ENCODE measurements at places on chromosomes 6 and 20.

DNA sequence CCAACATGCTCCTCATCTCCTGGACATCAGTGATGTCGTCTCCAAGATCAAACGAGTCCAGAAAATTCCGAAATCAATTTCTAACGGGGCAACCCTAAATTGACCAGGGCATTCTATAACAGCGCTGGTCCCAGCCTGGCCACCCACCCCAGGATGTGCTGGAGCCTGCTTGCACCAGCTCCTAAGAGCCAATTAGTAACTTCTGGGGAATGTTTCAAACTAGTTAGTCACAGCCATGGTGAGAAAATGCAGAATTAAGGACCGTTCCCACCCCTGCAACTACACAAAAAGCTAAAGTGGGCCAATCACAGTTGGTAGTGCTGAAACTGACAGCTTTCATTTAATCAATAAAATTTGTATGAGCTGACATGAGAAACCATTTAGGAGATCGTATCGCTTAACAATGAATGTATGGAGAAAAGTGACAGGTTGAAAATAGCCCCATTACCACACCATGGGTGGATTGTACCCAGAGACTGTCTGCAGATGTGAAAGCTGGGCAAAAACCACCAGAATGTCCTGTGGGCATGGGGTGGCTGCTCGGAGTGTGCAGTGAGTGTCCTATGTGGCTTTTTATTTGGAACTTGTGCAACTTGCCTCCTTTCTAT is 165.7 kb upstream of the AFDN start:
- no peak for DNase-seq

- no peak for DNase-seq
Observed at GRCh38 chr6:34359418-34360158, 32.9 kb downstream of the NUDT3 start.

DNA sequence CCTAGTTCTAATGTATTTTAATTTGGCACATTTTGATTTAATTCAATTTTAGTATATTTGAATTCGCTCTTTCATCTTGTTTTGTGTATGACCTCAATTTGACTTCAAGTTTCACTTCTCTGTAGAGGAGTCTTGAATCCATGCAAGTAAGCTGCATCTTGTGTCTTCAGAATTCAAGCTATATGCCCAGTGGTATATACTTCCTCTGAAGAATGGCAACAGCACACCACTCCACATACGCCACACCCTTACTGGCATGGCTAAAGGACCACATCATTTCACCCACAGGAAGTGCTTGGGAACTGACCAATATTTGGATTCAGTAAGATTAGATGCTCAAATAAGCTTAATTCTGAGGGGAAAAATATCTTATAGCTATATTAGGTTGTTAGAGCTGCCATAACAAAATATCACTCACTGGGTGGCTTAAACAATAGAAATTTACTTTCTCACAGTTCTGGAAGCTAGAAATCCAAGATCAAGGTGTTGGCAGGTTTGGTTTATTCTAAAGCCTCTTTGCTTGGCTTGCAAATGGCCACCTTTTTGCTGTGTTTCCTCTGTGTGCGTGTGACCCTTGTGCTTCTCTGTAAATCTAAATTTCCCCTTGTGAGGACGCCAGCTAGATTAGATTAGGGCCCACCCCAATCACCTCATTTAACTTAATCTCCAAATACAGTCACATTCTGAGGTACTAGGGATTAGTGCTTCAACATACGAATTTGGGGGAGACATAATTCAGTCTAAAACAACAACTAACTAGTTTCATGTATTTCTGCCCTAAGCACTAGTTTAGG is 2.8 kb upstream of the ASF1A start:
- DNase-seq = no peak

- no peak for DNase-seq
Observed at GRCh38 chr20:59955131-59955796, 3.0 kb upstream of the CDH26 start.

DNA sequence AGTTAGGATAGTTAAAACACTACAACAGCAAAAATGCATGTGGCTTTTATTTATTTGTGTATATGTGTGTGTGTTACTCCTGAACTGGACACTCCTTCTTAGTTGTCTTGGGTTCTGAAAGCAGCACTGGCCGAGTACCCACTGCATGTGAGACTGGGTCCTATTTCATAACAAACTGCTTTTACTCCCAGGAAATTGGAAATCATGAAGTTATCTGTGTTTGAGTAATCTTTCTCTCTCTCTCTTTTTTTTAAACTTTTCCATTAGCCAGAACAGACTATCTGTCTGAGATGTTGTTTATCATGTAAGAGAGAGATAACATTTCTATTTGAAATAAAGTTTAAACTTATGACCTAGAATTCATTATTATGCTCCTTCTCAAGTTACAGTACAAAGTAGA is 110.4 kb downstream of the LIN28B start:
- no peak for DNase-seq

GRCh38 chr20:1975291-1975690 is 18.6 kb downstream of the PDYN start:
- DNase-seq = no peak

DNA sequence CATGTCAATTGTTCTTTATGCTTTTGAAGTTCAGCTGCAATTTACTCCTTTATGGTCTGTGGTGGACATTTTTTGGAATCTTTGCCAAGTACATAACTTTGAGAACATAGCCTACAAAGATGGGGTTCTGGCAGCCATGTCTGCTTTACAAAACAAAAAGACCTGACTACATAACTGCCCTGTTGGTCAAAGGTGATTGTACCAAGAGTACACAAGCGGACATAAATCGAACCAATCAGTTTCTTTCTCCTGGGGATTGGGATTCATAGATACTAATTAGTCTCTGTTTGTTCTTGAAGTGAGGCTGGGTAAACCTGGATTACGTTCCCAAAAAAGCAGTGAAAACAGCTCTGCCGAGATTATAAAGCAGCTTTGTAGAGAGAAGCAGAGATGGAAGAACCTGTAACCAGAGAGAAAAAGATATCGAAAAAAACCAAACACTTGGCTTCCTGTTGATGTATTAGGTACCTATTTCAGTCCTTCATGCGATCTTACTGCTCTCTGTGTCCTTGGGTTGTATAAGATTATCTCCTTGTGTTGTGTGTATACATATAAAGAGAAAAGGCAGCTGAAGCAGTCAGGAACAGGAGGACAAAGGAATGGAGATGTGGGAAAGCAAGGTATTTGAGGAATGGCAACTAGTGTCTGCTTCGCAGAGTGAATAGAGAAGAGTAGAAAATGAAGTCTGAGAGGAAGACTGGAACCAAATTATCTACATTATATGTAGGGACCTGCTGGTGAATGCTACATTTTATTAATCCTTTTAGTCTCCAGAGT is 2.7 kb upstream of the ZFAND3 start:
- no peak for DNase-seq

DNA sequence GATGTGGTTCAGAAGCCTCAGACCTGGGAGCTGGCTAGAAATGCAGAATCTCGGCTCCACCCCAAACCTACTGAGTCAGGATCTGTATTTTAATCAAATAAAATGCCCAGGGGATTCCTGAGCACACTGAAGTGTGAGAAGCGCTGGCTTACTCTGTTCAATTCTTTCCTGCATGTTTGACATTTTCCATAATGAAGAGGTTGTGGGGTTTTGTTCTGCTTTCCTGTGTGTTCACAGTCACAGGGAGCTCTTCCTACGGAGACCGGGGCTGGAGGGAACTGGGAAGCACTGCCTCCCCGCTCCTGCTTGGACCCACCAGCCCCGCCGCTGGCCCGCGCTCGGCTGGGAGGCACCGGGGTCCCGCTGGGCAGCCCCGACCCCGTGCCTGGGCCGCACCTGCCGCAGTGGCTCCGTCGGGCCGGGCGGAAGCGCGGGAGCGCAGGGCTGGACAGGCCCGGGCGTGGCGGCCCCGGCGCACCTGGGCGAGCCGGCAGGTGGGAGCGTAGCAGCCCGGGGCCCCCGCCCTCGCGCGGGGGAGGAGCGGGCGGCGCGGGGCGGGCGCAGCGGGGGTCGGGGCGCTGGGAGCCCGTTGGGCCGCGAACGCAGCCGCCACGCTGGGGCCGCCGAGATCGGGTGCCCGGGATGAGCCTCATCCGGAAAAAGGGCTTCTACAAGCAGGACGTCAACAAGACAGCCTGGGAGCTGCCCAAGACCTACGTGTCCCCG is at the start of gene MAPK13:
Gene MAPK13 (plus strand): TSS at position 573 of the 726 bp plus-strand sequence. CDS start 70 bp downstream, at position 643.
- DNase-seq = no peak

DNA sequence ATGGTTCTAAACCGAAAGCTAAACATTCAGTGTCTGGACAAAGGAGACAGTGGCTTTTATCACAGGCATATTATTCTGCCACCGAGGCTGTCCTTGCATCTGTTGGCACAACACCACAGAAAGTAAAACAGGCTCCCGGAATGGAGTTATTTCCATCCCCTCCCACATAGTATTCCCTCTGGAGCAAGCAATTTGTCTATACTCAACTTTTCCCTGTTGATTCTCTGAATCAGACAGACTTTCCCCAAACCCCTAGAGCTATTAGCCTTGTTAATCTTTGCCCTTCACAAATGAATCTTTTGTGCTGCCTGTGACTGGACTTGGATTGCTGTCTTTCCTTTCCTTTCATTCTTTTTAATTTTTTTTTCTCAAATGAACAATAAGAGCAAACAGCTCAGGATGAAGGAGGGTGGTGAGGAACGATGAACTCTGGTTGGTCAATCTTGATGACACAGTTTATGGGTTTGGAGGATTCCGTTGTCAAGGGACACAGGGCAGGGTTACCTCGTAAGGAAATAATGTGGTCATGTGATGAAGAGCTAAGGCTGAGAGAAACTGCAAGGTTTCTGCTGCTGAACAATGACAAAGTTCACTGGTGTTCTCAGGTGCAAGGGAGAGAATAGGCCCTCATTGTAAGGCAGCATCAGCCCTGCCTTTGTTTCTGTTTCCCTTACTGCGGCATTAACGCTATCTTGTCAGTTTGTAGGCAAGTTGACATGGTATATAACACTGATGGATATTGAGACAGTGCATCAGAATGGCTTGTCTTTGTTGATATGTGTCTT is 275.0 kb upstream of the BMP2 start:
- no peak for DNase-seq

DNA sequence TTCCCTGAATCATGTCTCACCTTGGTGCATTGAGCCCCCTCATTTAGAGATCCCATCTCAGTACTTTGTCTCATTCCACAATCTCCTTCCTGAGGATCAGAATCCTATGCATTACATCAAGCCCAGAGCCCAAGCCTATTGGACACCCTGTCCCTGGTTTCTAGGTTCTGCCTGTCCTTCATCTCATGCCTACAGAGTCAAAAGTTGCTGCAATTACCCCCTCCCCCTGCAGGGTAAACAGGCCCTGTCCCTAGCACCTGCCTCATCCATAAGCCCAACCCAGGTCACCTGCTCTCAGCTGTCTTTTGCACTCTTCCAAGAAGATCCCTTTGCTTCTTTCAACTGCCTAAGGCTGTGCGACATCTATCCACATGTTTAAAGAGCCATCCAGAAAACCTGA is 93.9 kb downstream of the SPTLC3 start:
- no peak for DNase-seq

GRCh38 chr6:136720045-136720770 is 72.1 kb downstream of the MAP3K5 start:
- no peak for DNase-seq

GRCh38 chr6:40947876-40948526 is 91.0 kb downstream of the UNC5CL start:
- no peak for DNase-seq

Measured in heart left ventricle (tissue), 16 donors.